ENCODE measurements at places on chromosomes 7 and 10.

- no peak for DNase-seq
Observed at GRCh38 chr7:85529831-85530230, 343.0 kb upstream of the SEMA3D start.

DNA sequence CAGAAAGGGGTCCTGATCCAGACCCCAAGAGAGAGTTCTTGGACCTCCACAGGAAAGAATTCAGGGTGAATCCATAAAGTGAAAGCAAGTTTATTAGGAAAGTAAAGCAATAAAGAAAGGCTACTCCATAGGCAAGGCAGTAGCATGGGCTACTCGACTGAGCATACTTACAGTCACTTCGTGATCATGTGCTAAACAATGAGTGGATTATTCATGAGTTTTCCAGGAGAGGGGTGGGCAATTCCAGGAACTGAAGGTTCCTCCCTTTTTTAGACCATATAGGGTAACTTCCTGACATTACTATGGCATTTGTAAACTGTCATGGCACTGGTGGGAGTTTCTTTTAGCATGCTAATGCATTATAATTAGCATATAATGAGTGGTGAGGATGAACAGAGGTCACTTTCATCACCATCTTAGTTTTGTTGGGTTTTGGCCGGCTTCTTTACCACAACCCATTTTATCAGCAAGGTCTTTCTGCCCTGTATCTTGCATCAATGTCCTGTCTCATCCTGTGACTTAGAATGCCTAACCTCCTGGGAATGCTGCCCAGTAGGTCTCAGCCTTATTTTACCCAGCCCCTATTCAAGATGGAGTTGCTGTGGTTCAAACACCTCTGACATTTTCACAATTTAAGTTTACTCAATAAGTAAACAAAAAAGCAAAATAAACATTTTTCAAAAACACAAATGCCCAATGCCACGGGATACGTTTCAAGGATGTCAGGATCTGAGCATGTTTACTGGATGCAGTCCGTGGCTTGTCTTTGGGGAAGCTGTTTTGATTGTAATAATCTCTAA, 37.0 kb downstream of the ALOX5 start:
- DNase-seq, result no peak

DNA sequence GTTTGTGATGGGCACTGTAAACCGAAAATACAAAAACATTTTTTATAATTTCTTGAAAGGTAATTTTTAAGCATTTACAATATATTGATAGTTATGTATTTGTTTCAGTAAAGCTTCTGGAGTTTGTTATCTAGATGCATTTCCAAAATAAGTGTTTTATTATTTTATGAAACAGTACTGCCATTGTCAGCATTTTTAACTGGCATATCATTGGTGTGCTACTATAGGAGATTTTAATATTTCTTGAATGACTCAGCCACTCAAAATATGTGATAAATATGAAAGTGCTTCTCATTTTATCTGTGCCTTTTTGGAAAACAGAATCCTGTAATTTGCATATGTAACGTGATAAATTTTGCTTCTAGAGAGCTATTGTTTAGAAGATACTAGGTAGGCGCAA, 97.9 kb downstream of the ANKIB1 start:
- DNase-seq, result no peak

DNA sequence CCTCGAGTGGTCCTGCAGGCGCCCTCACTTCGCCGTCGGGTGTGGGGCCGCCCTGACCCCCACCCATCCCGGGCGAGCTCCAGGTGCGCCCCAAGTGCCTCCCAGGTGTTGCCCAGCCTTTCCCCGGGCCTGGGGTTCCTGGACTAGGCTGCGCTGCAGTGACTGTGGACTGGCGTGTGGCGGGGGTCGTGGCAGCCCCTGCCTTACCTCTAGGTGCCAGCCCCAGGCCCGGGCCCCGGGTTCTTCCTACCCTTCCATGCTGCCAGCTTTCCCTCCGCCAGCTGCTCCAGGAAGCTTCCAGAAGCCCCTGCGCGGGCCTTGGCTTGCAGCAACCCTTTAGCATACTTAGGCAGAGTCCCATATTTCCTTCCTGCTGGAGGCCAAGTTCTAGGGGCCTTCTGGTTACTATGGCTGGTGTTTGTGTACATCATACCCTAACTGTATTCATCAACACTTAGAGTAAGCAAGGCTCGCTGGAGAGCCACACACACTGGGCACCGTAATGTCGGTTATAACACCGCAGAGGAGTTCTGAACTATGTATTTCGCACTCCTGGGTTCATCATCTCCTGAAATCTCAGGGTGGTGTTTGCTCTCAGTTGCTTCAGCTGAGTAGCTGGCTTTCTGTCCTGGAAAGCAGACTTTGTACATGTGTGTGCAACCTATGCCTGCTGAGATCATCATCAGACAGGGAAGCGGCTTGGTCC, 471 bp downstream of the MGMT start:
- no peak for DNase-seq

DNA sequence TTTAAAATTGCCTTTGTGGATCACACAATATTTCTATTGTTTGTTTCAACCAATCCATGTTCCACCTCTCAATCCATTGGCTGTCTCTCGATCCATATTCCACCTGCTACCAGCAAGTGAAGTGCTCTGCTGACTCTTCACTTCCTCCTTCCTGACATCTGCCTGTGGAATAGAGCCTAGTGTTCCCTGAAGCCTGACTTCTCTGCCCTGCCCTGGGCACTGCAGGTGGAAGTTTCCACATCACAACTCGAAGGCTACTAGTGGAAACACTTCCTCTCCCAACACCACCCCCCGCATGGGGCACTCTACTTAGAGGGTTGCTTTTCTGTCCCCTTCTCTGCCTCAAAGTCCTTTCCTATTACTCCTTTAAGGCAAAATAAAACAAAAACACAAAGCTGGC, 563.8 kb upstream of the IGFBP3 start:
- no peak for DNase-seq

- DNase-seq, result no peak
Observed at GRCh38 chr7:142112086-142112485, 568 bp downstream of the MGAM2 start.

- DNase-seq, result no peak
Observed at GRCh38 chr7:36851382-36851781, 127.1 kb upstream of the AOAH start.

DNA sequence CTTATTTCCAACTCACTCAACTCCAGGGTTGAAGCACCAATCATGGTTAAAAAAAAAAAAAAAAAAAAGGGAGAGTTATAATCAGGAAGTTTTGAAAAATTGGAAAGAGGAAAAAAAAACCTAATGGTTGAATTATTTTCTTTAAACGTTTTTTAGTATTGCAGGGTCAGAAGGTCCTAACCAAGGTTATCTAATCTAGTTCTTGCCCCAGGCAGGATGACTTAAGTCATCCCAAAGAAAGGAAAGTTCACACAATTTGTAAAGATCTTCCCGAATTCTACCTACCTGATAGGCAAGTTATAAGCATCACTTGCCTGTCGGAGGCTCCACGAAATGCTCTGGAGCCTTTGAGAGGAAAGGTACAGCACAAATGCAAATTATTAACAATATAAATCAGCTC, 208.1 kb upstream of the PLXNA4 start:
- no peak for DNase-seq

DNA sequence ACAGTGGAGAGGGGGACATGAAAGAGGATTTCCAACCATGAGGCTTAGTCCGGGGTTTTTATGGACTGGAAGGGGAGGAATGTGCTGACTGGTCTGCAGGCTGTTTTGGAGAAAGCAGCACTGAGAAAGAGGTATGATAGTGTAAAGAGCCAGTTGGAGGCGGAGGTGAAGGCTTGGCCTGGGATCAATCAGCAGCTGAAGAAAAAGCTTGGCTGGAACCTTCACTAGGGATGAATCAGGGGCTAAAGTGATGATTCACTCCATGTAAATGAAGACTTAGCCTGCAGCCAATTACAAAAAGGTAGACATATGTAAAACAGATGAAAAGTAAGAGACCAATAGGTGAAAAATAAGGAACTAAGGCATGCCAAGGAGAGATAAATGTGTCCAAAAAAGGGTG, 1382.6 kb downstream of the GATA3 start:
- no peak for DNase-seq

DNA sequence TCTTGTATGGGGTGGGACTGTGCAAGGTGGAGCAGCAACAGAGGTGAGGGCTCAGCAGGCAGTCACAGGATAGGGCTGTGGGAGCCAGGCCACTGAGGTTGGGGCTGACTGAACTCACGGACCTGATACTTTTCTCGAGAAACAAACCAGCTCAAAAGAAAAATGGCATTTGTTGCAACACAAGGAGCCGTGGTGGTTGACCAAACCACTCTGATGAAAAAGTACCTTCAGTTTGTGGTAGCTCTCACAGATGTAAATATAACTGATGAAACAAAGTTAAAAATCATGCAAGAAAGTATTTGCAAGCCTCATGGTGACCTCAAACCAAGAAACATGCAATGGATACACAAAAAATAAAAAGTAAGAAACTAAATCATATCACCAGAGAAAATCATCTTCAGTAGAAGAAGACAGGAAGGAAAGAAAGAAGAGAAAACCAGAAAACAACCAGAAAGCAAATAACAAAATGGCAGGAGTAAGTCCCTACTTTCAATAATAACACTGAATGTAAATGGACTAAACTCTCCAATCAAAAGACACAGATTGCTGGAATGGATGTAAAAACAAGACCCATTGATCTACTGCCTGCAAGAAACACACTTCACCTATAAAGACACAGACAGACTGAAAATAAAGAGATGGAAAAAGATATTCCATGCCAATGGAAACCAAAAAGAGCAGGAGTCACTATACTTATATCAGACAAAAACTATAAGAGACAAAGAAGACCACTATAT, 48.9 kb upstream of the DUSP5 start:
- DNase-seq, result no peak

DNA sequence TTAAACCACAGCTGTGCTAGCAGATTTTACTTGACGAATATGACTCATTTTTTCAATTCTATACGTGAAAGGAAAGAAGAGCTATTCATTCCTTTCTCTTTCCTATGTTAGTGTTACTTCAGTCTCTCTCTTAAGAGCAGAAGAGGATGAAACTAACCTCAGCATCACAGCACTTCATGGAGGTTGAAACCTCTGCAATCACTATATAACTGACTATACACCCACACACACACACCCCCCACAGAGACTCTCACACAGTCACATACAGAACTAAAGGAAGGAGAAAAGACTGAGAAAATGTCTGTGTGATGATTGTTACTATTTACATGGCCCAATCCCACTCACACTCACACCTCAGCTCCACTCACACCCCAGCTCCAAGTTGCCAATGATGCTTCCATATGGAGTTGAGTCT, 104.2 kb downstream of the KIF20B start:
- DNase-seq, result no peak

DNA sequence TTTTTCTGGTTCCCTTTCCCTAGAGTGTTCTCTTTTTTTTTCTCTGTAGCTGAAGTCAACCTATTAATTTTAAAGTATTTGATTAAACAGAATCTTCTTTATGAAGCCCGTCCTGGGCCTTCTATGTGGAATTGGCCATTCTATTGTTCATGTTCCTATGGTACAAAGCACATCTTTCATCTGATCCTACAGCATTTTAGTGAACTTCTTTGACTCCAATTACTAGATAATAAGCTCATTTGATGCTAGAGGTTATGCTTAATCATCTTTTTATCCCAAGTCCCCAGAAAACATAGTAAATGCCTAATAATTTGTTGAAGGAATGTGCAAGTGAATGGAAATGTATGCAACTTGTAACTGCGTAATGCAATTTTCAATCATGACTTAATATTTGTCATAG, 472.0 kb upstream of the KLF6 start:
- DNase-seq, result no peak

DNA sequence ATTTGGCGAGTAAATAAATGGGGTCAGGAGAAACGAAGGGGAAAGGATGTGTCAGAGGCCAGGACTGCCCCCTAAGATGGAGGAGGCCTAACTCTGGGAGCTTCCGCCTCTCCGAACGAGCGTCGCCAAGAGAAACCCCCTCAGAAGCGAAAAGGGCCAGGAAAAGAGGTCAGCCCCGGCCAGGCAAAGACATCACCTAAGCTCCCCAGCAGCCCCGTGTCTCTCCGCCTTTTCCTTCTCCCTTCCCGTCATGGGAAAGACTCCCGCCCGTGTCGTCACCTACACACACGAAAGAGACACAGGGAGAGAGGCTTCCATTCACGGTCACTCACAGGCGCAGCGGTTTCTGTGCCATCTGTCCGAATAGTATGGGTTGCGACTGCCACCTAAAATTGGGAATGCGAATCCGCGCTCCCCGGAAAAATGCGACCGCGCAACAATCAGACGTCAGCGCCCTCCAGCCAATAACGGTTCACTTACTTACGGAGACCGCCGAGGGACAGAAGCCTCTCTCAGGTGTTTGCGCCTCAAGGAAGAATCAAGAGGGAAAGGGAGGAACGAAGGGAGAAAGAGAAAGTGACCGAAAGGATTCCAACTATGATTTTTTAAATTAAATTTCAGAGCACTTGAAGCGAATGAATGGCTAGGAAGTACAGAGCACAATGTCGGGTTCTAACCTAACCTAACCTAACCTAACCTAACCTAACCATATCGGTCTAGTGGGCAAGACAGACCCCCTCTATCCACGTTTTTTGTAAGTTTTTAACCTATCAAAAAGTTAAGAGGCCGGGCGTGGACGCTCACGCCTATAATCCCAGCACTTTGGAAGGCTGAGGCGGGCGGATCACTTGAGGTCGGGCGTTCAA, at the start of gene CWF19L1:
TSS of gene CWF19L1 (minus strand) at position 400 of the 866 bp plus-strand sequence. CDS start at position 355, 45 bp downstream.
- DNase-seq, result peak; percentile 21

DNA sequence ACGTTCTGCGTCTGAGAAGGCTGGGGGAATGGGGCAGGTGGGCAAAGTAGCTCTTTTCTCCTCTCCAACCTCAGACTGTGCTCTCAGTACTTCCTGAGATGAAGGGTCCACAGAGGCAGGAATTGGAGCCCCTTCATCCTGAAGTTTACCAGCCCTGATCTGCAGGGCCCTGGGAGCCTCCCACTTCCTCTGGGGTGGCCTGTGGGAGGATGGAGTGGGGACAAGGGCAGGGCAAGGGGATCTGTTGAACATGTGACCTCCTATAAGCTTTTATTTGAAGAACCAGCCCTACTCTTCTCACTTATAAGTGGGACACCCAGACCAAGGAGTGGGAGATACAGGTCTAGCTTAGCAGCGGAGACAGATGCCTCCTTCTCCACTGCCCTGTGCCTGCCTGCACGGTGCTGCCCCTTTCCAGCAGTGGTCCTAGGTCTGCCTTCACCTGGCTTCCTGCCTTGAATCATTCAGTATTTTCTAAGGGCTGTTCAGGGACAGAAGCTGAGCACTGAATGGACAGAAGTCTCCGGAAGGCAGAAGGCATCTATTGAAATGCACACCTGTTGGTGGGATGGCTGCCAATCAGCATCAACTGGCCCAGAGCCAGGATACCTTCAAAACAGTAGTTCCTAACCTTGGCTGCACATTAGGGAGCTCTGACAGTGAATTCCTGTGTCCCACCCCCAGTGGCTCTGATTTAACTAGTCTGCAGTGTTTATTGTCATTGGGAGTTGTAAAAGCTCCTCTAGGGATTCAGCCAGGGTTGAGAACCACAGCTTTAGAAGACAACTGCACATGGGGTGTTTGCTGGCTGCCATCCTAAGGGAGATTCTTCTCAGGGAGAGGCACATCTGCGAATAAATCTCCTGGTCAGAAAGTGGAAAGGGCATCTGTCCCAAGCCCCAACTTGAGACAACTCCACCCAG, 2.7 kb upstream of the ARHGAP22 start:
- DNase-seq, result no peak

All from NCI-H1436 treated with DMSO at 0.1 percent for 48 hours (cell line).